ENCODE measurements at places on chromosomes 3 and 15. TPM values are rescaled to one million over a fixed set of nuclear protein-coding genes. Genes with fewer than 3 reads are reported as not detected.

DNA sequence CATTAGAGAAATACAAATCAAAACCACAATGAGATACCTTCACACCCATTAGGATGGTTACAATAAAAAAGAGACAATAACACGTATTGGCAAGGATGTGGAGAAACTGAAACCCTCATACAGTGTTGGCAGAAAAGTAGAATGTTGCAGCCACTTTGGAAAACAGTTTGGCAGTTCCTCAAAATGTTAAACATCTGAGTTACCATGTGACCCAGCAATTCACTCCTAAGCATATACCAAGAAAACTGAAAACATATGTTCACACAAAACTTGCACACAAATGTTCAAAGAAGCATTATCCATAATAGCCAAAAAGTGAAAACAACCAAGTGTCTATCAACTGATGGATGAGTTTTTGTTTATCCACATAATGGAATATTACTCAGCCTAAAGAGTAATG, 166.9 kb upstream of the FAM3D start:
- no peak for DNase-seq

DNA sequence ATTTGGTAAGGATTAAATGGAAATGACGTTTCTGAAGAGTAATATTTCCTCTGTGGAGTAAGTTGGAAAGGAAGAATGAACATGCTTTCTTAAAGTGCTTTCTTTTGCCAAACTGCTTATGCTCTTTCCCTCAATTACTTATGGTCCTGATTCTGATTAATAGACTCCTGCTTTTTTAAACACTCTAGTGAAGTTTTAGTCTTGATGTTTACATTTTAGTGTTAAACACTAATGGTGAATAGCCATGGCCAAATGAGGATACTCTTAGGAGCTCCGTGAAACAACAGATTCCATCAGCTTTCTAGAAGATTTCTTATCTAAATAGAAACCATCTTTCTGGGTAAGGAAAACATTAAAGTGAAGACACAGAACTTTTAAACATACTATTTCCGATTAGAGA, 117.6 kb downstream of the P3H2 start:
- no peak for DNase-seq

GRCh38 chr15:78732634-78733033, 78.6 kb downstream of the ADAMTS7 start:
- no peak for DNase-seq

DNA sequence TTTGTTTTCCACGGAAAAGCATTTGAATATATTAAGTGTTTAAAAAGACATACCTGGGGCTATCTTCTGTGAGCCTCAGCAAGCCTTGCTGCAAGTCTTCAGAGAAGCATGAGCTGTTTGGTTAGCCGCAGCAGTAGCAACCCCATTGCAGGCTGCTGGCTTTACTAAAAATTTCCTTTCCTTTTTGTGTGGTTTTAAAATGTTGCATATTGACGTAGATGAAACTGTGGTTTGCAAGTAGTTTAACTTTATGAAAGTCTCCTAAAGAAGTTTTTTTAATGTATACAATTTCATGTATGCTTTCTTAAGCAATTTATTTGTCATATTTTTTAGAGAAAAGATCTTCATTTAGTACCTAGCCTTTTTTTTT, at the start of gene GPR171:
TSS of gene GPR171 (minus strand) at position 166 of the 370 bp plus-strand sequence. CDS start 3,830 bp downstream, outside the sequence.
- no peak for DNase-seq

DNA sequence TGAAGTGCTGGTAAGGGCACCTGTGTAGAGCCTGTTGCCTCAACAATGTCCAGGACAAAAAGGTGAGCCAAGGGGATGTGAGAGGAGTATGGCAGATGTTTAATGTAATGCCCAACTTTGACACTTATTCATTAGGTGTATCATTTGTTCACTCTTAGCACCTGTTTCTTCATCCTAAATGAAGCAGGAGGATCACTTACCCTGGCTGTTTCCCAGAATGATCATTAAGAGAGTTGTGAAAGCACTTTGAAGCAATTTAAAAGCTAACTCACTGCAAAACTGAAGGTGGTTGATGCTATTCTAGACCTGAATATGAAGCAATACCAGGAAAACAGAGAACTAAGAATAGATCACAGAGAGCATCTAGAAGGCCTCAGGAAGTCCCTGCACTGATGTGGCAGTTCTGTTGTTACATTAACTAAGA, 3.4 kb upstream of the HHLA2 start:
- DNase-seq = no peak

DNA sequence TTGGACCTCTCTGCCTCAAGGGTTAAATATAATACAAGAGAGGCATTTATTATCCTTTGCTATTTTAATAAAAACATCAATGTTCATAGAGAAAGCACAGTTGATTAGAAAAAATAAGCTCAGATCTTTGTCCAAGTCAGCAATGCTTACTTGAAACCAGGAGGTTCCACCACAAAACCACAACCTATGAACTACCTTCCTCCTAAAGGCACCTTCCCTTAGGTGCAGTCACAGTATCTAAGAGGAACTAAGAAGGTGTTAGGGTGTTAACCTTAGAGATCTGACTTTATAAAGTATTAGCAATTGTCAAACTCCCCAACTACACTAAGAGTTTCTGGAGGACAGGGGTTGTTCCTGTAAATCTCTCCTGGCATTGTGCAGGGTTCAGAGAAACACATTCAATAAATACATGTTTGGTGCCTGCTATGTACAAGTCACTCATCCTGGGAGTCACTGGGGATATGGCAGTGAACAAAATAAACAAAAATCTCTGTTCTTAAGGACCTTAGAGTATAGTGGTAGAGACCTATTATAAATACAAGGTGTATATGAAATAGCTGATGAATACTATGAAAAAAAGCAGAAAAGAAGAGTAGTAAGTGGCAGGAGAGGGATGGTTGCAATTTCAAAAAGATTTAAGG, 208.6 kb downstream of the NFKBIZ start:
- no peak for DNase-seq

DNA sequence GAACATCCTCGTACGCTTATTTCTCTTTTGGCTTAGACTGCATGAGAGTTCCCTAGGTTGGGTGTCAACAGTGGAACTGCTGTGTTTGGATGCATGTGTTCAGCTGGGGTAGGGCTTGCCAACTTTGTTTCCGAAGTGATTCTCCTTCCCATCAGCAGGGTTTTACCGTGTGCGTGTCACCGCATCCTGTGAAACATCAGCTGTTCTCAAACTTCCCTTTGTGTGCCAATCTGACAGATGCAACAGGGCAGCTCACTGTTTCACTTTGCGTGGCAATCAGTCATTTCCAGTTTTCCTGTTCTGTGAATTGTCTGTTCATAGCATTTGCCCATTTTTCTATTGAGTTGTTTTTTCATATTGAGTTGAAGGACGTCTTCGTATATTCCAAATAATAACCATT, 218.8 kb downstream of the VPS13C start:
- DNase-seq = no peak

DNA sequence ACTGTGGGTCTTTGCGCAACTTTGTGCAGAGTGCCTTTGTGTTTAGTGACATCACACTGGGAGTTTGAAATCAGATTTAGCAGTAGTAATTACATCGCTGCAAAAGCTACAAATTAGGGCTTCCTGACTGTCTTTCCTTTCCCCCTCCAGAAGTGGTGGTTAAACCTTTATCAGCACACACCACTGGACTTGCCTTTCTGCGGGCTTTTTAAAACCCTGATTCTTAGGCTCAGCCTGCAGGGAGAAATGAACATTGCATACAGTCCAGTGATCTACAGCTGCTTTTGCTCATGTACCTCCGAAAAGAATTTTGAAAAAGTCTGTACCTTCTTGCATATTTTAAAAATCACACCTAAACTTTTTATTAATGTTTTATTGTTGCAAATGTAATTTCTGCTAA, 219.7 kb upstream of the NAALADL2 start:
- no peak for DNase-seq

GRCh38 chr3:85862893-85863455, 904.2 kb downstream of the CADM2 start:
- DNase-seq = no peak

GRCh38 chr3:123540285-123540684, 44.6 kb downstream of the HACD2 start:
- DNase-seq = no peak

GRCh38 chr15:73621286-73621826, 11.8 kb downstream of the NPTN start:
- DNase-seq = no peak

- DNase-seq = no peak
Observed at GRCh38 chr3:67765575-67765974, 111.2 kb upstream of the SUCLG2 start.

DNA sequence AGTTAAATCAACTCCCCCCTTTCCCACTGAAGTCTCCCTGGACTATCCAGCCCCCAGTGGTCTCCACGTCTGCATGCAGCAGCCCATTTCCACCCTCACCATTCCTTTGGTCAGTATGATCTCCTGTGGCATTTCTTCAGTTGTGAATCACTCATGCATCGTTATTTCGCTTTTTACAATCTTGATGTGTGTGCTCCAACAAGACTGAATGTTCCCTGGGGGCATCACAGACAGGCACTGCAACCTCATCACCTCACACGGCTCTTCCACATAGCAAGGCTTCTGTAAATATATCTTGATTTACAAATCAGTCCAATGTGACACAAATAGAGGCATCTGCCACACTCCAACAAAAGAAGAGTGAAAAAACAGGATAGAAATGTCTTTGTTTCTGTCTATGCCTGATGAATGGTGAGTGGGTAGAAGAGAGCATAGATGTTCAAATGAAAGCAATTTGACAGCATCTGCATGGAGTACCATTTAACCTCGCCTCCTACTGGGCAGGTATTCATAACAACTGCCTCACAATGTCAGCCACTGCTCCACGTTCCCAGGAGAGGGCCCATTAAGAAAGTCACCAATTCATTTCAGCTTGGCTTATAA, 5.2 kb downstream of the HEG1 start:
- DNase-seq = no peak

DNA sequence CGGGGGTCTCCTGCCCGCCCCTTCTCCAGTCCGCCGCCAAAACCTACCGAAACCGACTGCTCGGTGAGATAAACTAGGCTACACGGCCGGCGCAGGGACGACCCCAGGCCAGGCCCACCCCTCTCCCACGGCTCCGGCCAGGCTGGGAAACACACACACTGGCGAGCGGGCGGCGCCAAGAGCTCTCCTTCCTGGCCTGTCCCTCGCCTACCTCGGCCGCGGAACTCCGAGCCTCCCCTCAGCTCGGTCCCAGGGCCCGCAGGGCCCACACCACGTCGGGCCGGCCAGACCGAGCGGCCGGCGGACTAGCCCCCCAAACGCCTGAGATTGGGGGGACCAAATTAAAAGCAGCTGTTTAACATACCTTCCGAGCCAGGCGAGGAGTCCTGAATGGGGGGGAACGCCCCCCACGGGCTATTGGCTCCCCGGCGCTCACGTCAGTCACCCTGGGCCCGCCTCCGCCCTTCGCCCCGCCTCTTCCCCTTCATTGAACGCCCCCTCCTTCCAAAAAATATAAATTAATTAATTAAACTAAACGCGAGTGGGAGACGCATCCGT, 4.0 kb upstream of the SIN3A start:
- peak; percentile 76 for DNase-seq

DNA sequence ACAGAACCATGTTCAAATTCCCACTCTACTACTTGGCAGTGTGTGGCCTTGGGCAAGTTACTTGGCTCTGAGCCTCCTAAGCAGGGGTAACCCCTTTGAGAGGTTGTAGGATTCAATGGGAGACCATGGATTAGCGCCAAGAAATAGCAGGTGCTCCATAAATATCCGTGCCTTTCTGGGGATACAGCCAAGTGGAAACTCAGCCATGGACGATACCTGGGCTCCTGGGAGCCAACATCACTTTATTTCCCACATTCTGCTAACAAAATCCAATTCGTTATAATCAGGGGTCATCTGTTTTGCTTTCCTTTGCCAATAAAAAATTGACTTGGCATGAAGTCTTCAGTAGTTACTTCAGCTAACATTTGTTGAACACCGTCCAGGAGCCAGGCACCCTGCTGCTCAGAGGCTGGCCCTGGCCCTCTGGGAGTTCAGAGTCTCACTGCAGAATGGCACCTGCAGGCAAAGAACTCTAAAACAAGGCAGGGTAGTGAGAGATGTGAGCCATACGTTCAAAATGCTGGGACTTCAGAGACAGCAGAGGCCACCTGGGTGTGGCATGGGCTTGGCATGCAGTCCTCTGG, 42.3 kb downstream of the ZDHHC19 start:
- DNase-seq = no peak

GRCh38 chr3:183698756-183699155, 1.2 kb downstream of the YEATS2 start:
- DNase-seq = no peak

DNA sequence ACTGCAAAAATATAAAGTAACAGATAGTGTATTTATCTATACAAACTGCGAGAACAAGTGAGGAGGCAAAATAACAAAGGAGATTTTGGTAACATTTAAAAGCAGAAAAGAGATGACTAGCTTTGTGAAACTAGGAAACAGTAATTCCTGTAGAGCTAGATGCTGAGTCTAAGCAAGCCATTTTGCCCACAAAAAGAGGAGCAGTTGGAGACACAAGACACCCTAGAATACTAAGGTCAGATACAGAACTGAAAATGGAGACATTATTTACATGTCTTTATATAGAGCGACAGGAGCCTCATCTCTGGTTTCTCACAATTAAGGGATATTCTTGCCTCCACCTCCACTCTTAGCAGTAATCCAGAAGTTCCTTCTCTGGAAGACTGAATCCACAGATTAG, 732.4 kb upstream of the GBE1 start:
- no peak for DNase-seq

GRCh38 chr3:46409739-46410489, 2.9 kb downstream of the CCRL2 start:
- DNase-seq = no peak

DNA sequence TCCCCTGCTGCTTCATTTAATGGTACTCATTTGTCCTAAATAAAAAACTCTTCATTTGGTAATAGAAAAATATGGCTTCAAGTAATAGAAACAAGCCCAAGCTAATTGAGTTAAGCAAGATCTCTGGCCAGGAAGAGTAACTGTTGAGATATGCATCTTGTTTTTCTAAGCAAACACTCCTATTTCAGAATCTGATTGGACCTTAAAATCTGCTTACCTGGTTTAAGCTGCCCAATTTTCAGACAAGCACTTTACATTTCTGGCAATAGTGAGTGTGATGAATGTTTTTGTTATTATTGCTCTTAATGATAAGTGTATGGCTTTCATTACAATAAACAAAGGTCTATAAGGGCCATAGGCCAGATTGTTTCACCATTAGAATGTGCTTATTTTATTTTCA, 86.2 kb downstream of the CMSS1 start:
- no peak for DNase-seq

Gene DUOXA1
- 12.3 TPM for total RNA-seq

Gene CLDN18
- total RNA-seq = not detected

Gene MRPL46
- 17.7 TPM for total RNA-seq

Gene IFT80
- 83.6 TPM for total RNA-seq

Gene HHLA2
- not detected for total RNA-seq

Gene FRMD4B
- 39.1 TPM for total RNA-seq

Gene AGTR1
- 8.1 TPM for total RNA-seq

All from urinary bladder (tissue), 4 donors.